ENCODE measurements at places on chromosomes 11 and 22. TPM values are rescaled to one million over a fixed set of nuclear protein-coding genes. Genes with fewer than 3 reads are reported as not detected.

The PRMT3 gene
- total RNA-seq: 12.5 TPM

- no peak for DNase-seq
Measured at GRCh38 chr11:125564357-125564756, 4.9 kb upstream of the EI24 start.

DNA sequence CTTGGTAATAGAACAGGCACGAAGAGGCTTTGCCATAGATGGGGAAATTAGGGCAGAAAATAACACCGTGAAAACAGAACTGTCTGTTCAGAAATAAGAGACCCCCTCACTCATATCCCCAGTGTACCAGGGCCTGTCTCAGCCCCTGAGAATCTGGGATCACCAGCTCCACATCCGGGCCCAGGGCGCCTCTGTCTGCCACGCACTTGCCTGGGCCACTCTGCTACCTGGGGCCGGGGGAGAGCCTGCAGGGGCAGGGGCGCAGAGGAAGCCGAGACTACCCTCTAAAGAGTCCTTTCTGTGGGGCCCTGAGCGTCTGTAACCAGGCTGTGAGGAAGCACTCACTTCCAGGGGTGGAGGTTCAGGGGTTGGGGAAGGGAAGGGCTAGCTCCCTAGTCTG lies 19.8 kb downstream of the NECTIN1 start:
- DNase-seq: no peak

- DNase-seq: no peak
Measured at GRCh38 chr22:36165141-36165540, 4.6 kb upstream of the APOL3 start.

GRCh38 chr11:2319791-2320472 lies 18.1 kb downstream of the TSPAN32 start:
- no peak for DNase-seq

The PIK3IP1 gene
- total RNA-seq: 15.6 TPM

- DNase-seq: no peak
Measured at GRCh38 chr22:38845004-38845740, 1.3 kb upstream of the NPTXR start.

GRCh38 chr11:83367745-83368144 lies 81.6 kb upstream of the CCDC90B start:
- DNase-seq: no peak

GRCh38 chr11:8796941-8797340 lies 114.0 kb upstream of the AKIP1 start:
- DNase-seq: no peak

DNA sequence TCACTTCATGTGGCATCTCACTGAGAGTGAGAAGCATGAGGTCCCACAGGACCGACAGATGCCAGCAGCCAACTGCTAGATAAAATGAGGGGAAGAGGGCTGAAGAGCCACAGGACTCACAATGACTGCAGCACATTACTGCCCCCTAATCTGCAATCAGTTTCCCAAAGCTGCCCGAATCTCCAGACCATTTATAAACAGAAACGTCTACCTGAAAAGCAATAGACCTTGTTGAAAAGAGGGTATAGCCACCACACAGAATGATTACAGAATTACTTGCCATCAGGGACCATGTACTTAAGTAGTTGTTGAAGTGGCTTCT lies 12.4 kb upstream of the TEF start:
- no peak for DNase-seq

- DNase-seq: no peak
Measured at GRCh38 chr11:115129473-115130289, 374.5 kb downstream of the CADM1 start.

The EFCAB6 gene
- 1.8 TPM for total RNA-seq
